ENCODE measurements at places on chromosomes 6 and 20.

- DNase-seq: no peak
Measured at GRCh38 chr6:24859608-24860200, 61.0 kb upstream of the ARMH2 start.

DNA sequence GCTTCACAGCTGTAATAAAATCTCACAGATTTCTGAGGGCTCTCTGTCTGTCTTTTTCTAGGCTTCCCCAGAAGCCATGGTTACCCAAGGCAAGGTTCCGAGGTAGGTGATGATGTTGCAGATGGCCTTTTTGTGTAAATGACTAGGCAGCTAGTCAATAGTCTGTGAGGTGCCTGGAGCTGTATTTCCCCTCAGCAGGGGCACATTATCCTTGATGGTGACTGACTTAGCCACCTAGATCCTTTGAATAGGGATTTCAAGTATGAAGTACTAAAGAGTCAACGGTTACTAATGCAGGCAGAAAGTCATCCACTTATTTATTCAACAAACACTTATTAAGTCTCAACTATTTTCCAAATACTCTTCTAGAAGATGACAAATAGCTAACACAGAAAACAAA lies 49.3 kb upstream of the L3MBTL3 start:
- no peak for DNase-seq

DNA sequence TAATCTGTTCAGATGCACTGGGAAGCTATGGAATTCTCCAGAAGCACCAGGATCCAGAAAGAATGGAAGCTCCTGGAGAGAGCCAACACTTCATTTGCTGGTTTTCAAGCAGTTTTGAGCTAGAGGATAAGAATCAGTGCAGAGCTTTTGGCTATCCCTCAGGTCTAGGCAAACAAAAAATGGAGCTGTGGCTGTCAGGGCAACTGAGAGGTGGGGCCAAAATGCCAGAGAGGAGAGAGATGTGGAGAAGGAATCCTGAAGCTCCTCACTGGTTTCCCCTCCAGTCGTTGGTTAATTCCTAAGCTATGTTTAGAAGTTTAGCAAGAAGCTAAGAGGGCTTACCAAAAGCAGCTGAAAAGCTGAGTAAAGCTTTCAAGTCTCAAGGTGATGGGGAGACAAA lies 294.2 kb upstream of the JARID2 start:
- DNase-seq: no peak

GRCh38 chr20:43191143-43191542 lies 1.4 kb upstream of the PTPRT start:
- no peak for DNase-seq

- peak; percentile 74 for DNase-seq
Measured at GRCh38 chr6:30541515-30542403, 14.5 kb downstream of the GNL1 start.

- no peak for DNase-seq
Measured at GRCh38 chr6:106450653-106451052, 90.1 kb downstream of the CRYBG1 start.

- DNase-seq: no peak
Measured at GRCh38 chr6:112202639-112203341, 51.6 kb downstream of the LAMA4 start.

DNA sequence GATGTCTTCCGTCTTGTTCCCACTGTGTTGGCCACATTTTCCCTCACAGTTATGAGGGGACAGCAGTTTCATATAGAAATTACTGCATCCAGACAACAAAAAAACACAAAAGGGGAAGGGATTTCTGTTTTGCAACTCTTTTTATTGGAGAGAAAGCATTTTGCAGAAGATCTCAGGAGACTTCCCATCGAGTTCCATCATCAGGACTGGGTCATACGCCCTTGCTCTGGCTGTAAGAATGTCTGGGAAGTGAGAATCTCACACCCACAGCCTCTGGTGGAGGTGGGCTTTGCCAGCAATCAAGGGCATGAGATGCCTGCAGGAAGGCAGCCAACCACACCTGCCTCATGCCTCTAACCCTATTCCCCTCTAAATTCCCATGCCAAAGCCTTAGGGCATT lies 5.8 kb upstream of the IGF2R start:
- DNase-seq: no peak

GRCh38 chr6:137261761-137262160 lies 42.6 kb upstream of the IFNGR1 start:
- no peak for DNase-seq

GRCh38 chr6:139508576-139508975 lies 134.1 kb upstream of the CITED2 start:
- DNase-seq: no peak
